ENCODE measurements at places on chromosomes 5 and 9.

- DNase-seq, result no peak
These were observed 217.9 kb downstream of the ENC1 start for GRCh38 chr5:74422671-74423070.

GRCh38 chr9:116943970-116944369 lies 256.9 kb downstream of the TRIM32 start:
- DNase-seq, result no peak

DNA sequence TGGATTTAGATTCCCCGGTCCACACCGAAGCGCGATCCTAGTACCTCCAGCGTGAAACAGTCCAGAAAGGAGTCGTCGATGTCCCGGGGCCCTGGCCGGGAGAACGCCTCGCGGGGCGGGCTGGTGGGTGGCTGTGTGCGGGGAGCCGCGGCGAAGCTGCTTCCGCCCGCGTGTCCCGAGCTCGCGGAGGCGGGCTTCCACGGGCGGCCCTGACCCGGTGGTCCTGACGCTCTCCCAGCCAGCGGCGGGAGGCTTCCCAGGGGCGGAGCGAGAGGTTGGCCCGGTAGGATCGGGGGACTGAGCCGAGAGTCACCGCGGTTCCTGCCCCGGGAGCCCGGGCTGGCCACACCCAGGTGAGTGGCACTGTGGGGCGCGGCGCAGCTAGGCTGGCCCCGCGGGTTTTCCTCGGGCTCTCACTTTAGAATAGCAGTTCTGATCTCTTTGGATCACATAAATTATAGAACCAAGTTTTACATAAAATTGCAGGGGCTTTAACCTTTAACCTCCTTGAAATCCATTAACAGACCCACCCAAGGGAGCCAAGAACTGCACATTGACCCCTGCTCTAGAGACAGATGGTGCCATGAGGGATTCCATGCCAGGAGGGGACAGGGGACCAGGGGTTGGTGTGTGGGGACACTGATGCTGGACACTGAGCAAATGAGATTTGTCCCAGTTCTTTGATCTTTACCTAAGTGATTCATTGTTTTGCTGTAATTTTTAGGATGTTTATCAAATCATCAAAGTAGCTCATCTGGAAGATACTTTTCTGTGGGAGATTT lies 29.2 kb upstream of the IL31RA start:
- DNase-seq, result no peak

GRCh38 chr9:71710201-71710600 lies 58.1 kb downstream of the CEMIP2 start:
- no peak for DNase-seq

Data from activated T-helper 1 cell treated with anti-CD3 and anti-CD28 coated beads, Interleukin-2, amount 50 U/mL, for 16 hours (primary cell).